ENCODE measurements at places on chromosomes 4 and X. TPM values are rescaled to one million over a fixed set of nuclear protein-coding genes. Genes with fewer than 3 reads are reported as not detected.

- H3K36me3 ChIP-seq, result no peaks in the 10 kb centered on the region
- no peak overlapping the region for H3K4me3 ChIP-seq
- no peak for DNase-seq
- no peaks in the 10 kb centered on the region for H3K27me3 ChIP-seq
Measured at GRCh38 chr4:3385711-3386420, 55.9 kb upstream of the HGFAC start.

DNA sequence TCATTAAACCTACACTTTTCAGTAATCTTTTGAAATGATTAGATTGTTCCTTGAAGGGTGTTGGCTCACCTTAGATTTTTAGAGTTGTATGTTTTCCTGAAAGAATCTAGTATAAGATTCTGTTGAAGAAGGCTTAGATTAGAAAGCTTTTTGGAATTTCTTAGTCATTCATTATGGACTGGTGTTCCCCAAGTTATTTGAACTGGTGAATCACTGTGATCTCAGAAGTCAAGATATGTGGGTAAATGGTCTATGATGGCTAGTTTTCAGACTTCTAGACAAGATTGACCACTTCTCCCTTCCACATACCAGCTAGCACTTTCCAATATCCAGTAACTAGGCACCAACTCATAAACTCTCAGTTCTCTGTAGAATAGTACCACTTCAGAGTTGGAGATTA lies 138.1 kb downstream of the KDM6A start:
- H3K27me3 ChIP-seq, result no peaks in the 10 kb centered on the region
- peak overlapping the region; percentile 48 for H3K27ac ChIP-seq
- H3K4me1 ChIP-seq, result no peaks in the 10 kb centered on the region

- H3K27ac ChIP-seq, result no peak overlapping the region
- no peaks in the 10 kb centered on the region for H3K4me1 ChIP-seq
- H3K4me3 ChIP-seq, result no peak overlapping the region
- H3K27me3 ChIP-seq, result peaks cover 4% of the 10 kb centered on the region
Measured at GRCh38 chrX:120408168-120408567, 46.3 kb downstream of the ATP1B4 start.

- no peak for DNase-seq
- H3K27me3 ChIP-seq, result no peaks in the 10 kb centered on the region
- H3K4me1 ChIP-seq, result no peaks in the 10 kb centered on the region
- no peaks in the 10 kb centered on the region for H3K36me3 ChIP-seq
Measured at GRCh38 chr4:15930314-15930713, 8.2 kb downstream of the FGFBP1 start.

DNA sequence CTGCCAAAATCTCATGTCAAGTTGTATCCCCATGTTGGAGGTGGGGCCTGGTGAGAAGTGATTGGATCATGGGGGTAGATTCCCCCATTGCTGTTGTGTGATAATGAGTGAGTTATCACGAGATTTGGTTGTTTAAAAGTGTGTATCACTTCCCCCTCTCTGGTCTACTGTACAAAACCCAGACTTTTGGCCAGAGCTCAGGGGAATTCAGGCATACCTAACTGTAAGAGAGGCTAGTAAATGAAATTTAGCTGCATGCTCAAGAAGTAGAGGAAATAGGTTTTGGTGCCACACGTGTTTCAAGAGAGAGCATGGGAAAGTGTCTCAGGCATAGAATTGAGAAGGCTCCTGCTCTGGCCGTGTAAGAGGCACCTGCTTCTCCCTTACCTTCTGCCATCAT lies 190.5 kb upstream of the GALNTL6 start:
- no peaks in the 10 kb centered on the region for H3K27me3 ChIP-seq
- H3K27ac ChIP-seq, result no peak overlapping the region
- H3K4me1 ChIP-seq, result no peaks in the 10 kb centered on the region
- no peak overlapping the region for H3K4me3 ChIP-seq
- H3K36me3 ChIP-seq, result no peaks in the 10 kb centered on the region

- H3K4me1 ChIP-seq, result peaks cover 38% of the 10 kb centered on the region
- no peak overlapping the region for H3K4me3 ChIP-seq
- H3K27ac ChIP-seq, result peak overlapping the region; percentile 44
- no peaks in the 10 kb centered on the region for H3K27me3 ChIP-seq
- H3K36me3 ChIP-seq, result no peaks in the 10 kb centered on the region
Measured at GRCh38 chr4:147360301-147360700, 120.6 kb upstream of the EDNRA start.

DNA sequence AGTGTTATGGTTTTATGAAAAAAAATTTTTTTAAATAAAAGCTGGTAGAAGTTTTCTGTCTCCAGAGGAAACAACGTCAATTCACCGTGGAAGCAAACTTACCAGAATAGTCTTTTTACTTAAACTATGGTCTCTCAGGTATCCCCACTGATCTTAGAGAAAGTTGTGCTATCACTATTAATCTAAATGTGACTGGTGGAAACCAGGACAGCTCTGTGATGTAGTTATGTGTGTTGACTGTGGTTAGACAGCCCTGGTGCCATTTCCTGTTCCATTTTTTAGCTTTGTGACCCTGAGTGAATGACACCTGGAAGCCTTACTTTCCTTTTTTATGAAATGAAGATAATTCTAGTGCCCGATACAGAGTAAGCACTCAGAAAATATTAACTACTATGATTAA lies 111.8 kb upstream of the HUWE1 start:
- no peaks in the 10 kb centered on the region for H3K36me3 ChIP-seq
- H3K27me3 ChIP-seq, result no peaks in the 10 kb centered on the region
- H3K27ac ChIP-seq, result no peak overlapping the region
- no peak overlapping the region for H3K4me3 ChIP-seq

DNA sequence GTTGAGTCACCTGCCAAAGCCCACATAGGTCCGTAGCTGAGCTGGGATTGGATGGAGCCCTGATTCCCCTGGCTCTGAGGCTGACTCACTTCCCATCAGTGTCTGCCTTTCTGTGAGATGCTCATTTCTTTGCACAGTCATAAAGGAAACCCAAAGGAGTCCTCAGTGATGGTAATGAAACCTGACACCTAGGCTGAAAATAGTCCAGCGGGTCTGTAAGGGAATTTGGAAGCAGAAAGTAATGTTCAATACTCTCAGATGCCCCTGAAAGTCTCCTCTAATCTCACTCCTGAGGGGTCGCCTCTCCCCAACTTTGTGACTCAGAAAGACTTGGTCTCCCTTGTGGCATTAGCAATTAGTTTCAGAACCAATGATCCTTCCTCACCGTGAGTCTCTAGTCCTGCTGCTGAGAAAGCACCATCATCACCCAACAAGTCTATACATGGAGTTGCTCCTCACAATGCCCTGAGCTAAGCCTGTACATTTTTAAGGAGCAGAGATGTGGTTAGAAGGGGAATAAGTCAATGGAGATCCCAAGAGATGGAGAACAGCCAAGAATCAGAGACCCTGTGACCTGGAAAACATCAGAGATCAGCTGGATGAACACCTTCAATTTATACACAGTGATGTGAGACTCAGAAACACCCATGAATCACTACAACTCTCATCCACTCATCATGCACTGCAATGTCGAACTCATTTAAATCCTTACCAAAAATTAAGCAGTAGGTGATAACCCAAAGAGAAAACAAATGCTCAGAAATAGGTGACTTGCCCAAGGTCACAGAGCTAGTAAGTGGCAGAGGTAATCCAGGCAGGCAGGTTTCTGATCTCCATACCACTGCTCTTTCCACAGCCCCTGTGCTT lies 219.0 kb upstream of the CPEB2 start:
- H3K27ac ChIP-seq, result no peak overlapping the region
- no peaks in the 10 kb centered on the region for H3K36me3 ChIP-seq
- H3K27me3 ChIP-seq, result no peaks in the 10 kb centered on the region

- no peak overlapping the region for H3K4me3 ChIP-seq
- H3K4me1 ChIP-seq, result no peaks in the 10 kb centered on the region
- DNase-seq, result peak; percentile 51
- H3K27me3 ChIP-seq, result peaks cover 15% of the 10 kb centered on the region
- no peak overlapping the region for H3K27ac ChIP-seq
Measured at GRCh38 chrX:69031181-69031580, 134.1 kb downstream of the PJA1 start.

DNA sequence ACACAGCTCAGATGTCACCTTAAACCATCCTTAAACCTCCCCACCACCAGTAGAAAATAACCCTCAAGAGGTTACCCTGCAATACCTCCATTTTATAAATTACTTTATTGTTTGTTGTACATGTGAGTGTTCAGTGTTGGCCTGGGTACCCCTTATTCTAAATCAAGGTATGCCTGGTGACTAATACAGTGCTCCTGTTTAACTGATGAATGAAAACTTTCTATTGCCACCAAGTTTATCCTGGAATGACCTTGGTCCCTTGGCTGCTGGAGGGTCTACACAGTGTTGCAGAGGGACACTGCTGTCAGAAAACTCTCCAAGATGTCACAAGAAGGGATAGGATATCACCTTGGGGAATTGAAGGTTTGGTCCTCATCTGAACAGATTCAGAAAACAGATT lies 7.3 kb upstream of the TXLNG start:
- no peaks in the 10 kb centered on the region for H3K36me3 ChIP-seq
- no peak for DNase-seq
- H3K4me1 ChIP-seq, result no peaks in the 10 kb centered on the region
- H3K27me3 ChIP-seq, result no peaks in the 10 kb centered on the region
- H3K4me3 ChIP-seq, result no peak overlapping the region
- no peak overlapping the region for H3K27ac ChIP-seq

GRCh38 chrX:8714164-8714563 lies 17.8 kb downstream of the ANOS1 start:
- no peaks in the 10 kb centered on the region for H3K27me3 ChIP-seq
- H3K4me3 ChIP-seq, result no peak overlapping the region
- no peak overlapping the region for H3K27ac ChIP-seq

DNA sequence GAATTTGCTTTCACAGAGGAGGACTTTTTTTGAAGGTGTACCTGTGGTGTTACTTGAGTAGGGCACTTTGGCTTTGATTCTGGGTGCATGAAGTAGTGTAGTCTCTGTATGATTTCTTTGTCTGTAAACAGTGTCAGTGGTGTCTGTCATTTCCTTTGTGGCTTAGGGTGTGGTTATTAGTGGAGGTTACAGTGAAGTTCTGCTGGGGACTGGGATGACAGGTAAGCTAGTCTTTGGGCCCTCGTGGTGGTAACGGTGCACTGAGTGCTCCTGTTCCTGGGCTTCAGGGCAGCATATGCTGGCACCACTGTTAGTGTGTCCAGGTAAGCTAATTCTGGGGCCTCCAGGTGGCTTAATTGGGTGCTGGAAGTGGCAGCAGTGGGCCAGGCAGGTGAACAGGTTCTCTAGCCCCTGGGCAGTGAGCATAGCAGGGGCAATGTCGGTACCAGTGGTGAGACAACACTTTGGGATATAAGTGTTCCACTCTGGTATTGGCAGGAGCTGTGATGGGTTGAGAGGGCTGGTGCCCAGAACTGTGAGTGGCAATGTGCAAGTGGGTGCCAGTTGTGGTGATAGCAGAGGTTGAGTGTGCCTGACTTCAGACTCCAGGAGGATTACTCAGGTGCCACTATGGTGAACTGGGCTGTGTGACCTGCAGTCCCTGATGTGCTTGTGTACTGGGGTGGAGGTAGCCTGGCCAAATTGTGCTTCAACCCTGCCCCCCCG lies 26.0 kb upstream of the VSIG1 start:
- H3K4me1 ChIP-seq, result no peaks in the 10 kb centered on the region
- H3K36me3 ChIP-seq, result no peaks in the 10 kb centered on the region
- DNase-seq, result no peak
- no peak overlapping the region for H3K27ac ChIP-seq

- H3K27me3 ChIP-seq, result peaks cover 13% of the 10 kb centered on the region
- H3K27ac ChIP-seq, result no peak overlapping the region
- peak; percentile 10 for DNase-seq
- H3K4me1 ChIP-seq, result no peaks in the 10 kb centered on the region
- H3K4me3 ChIP-seq, result no peak overlapping the region
- H3K36me3 ChIP-seq, result no peaks in the 10 kb centered on the region
Measured at GRCh38 chr4:148431401-148431800, 10.8 kb downstream of the NR3C2 start.

The MAPK10 gene
- polyA plus RNA-seq, result 13.0 TPM

The TCEAL1 gene
- polyA plus RNA-seq, result 27.9 TPM

The RAB39B gene
- 1.3 TPM for polyA plus RNA-seq

The ERAS gene
- polyA plus RNA-seq, result 0.06 TPM

The HERC5 gene
- 0.15 TPM for polyA plus RNA-seq

The HERC6 gene
- polyA plus RNA-seq, result 1.6 TPM

All from SK-N-SH (cell line).